Activated CD4-positive, CD25-positive, alpha-beta regulatory T cell treated with anti-CD3 and anti-CD28 coated beads, Interleukin-2, amount 50 U/mL, for 72 hours (primary cell): ENCODE measurements at places on chromosomes 6 and 20.
A peak's percentile ranks its signal among the peaks of the same experiment; 100 is the strongest.

- DNase-seq = no peak
These were observed 129.3 kb downstream of the PFDN4 start for GRCh38 chr20:54337144-54337543.

DNA sequence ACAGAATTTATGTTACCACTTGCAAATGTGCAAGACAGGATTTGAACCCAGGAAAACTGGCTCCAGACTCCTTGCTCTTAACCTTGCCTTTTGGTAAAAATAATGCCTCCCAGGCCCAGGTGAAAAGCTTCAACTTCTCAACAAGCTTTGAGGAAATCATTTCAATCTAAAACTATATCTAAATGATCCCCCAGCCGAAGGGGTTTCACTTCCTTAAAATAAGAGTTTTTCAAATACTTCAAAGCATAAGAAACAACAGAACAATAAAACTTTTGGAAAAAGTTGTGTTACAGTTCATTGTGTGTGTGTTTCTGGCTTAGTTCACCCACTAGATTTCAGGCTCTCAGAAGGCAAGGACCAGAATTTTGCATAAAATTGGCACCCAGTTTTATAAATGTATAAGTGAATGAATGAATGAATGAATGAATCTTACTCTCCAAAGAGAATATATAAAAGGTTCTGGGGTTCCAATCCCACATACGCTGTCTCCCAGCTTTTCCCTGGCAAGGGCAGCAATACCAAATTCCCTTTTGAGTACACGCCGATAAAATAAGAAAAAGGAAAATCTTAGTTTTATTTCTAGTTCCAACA lies 5.4 kb downstream of the OR2H2 start:
- no peak for DNase-seq

- DNase-seq = no peak
These were observed 68.9 kb downstream of the PERP start for GRCh38 chr6:138038142-138038870.

- no peak for DNase-seq
These were observed 45.5 kb downstream of the SGK1 start for GRCh38 chr6:134272374-134272773.

- DNase-seq = peak; percentile 48
These were observed 61.5 kb downstream of the TBXT start for GRCh38 chr6:166106076-166106686.

DNA sequence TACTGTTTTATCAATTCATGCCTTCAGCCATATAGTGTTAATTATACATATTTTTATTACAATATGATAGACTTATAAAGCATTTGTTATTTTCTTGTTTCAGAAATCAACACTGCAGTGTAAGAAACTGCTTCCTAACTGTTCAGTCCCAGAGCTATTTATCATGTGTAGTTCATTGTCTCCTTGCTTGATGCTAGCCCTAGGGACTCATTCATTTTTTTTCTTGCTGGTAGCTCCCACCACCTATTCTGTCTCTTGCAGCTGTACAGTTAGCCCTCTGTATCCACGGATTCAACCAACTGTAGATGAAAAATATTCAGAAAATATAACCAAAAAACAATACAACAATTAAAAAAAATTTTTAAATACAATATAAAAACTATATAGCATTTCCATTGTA lies 121.3 kb downstream of the STXBP5 start:
- DNase-seq = no peak

GRCh38 chr20:58994390-58995159 lies 12.5 kb downstream of the CTSZ start:
- no peak for DNase-seq

DNA sequence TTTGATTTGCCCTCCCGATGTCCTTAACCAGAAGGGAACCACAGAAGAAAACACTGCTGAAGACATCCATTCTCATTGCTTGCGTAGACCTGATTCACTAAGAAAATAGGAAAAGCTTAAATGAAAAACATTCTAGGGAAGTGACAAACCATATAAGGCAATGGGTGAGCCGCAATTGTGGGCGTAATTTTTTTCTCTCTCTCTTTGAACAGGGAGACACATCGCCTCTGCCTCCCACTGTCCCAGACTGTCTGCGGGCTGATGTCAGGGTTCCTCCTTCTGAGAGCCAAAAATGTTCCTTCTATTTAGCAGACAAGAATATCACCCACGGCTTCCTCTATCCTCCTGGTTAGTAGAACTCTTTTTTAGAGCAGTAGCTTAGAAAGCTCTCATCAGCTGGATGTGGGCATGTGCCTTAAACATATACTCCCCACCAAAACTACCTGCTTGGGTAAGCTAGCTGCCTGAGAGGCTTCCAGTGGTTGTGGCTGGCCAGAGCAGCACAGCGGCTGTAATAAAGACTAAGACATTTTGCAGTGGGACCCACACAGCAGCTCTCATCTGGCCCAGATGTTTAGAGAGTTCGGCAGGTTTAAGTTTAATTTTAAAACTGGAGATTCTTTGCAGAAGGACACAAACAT lies 22.7 kb upstream of the CTAGE9 start:
- DNase-seq = no peak

DNA sequence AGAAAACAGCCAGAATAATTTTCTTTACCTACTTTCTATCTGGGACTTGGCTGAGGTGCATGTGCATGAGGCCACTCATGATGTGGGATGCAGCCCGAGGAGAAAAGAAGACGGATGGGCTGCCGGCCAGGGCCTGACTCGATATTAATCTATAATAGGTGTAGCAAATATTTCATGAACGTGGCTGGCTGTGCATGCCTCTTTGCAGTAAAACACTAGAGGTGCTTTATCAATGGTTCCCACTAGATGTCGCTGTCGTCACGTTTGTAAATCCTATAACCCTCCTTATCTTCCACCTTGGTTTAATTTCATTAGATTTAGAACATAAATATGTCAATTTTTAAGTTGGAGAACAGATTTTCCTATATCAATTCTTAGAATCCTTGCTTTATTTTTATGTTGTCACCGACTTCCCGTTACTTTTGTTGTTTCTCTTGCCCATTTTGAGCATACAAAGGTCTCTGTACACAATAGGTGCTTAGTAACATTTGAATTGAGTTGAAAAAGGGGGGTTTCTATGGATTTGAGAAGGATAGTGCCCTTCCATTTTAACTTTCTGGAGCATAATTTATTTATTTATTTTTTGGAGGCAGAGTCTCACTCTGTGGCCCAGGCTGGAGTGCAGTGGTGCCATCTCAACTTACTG lies 19.6 kb upstream of the FERMT1 start:
- no peak for DNase-seq

- DNase-seq = no peak
These were observed 534.5 kb downstream of the MAFB start for GRCh38 chr20:40154514-40154913.

DNA sequence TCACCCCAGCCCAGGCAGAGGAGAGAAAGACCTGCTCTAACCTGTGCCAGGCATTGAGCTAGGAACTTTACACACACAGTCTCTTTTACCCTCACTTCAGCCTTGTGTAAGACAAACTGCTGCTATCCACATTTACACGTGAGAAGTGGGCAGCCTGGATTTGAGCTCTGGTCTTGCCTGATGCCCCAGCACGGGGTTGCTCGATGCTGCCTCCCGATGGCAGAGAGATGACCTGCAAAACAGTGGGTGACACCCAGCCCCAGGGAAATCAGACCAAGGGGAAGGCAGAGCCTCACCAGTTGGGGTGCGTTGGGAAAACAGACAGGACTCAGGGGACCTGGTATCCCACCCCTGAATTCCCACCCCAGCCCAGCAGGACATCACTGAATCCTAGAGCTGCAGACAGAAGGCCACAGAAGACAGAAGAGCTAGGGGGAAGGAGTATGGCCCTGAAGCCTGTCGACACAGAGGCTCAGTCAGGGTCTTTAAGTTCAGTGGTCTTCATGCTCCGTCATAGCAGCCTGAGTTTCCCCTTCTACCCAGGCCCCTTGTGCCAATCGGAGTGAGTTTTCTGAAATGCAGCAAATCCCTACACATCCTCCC lies 990 bp downstream of the BPI start:
- no peak for DNase-seq

GRCh38 chr6:130679684-130680083 lies 147.5 kb upstream of the SMLR1 start:
- DNase-seq = no peak

GRCh38 chr20:63360850-63361518 lies at the start of gene CHRNA4:
CHRNA4 (minus strand) TSS chr20:63361349; CDS start chr20:63361165, 184 bp downstream.
- no peak for DNase-seq

DNA sequence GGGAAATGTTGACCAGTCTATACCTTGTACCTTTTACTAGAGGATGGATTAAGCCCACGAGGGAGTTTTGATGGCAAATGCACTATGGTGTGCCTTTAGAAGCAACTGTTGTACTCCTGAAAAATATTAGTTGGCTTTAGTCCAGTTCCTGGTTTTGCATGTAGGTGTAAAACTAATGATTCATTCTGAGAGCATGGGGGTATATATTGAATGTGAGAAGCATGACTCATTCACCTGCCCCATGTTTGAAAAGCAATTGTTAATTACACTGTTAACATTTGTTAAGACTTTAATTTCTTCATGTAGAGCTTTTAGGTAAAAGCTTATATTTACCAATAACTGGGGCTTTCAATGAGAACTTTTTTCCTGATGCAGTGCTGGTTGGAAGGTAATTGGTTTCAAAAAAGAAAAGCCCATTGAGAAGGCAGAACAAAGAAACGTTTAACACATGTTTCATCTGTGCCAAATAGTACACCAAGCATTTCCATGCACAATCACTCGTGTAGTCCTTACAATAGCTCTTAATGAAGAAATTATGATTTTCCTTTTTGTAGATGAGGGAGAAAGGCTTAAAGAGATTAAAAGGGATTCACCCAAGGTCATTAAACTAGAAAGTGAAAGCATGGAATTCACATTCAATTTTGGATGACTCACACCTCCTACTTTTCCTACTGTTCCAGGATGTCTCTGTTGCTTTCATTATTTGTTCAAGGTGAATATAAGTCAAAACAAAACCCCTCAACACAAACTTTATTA lies 134.1 kb downstream of the CCDC170 start:
- no peak for DNase-seq

GRCh38 chr6:42045538-42046460 lies 4.5 kb upstream of the TAF8 start:
- no peak for DNase-seq

DNA sequence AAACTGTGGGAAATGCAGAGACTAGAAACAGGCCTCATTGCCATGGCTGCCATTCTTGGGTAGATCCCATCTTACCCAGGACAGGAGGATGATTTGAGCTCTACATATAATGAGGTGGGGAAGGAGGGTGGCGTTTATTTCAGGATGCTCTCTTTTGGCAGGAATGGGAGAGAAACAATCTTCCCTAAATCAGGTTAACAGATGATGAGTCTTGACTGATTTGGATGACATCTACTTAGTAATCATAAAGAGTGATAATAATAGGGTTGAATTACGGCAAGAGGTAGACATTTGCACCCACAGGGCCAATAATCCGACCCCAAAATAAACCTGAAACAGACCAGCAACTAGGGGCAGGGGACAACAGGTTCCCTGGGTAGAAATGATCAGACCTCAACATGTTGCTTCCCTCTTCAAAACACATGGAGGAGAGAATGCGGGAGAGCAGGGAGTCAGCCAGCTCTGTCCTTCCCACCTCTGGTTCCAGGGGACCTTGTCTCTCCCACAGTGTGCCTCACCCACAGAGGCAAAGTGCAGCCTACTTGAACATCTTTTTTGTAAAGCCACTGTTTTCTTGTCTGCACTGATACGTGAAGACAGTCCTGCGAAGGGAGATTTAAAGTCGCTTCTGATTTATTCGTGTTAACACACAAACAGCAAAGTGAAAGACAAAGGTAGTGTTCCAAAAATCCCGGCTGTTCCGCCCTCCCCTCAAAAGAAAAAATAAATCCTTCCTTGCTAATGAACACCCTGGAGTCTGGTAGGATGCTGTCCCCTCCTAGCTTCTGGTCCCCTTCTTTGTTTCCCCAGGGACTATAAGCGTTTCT lies 3.9 kb downstream of the FOXQ1 start:
- no peak for DNase-seq

- no peak for DNase-seq
These were observed 233.3 kb upstream of the RUNX2 start for GRCh38 chr6:45094831-45095230.

DNA sequence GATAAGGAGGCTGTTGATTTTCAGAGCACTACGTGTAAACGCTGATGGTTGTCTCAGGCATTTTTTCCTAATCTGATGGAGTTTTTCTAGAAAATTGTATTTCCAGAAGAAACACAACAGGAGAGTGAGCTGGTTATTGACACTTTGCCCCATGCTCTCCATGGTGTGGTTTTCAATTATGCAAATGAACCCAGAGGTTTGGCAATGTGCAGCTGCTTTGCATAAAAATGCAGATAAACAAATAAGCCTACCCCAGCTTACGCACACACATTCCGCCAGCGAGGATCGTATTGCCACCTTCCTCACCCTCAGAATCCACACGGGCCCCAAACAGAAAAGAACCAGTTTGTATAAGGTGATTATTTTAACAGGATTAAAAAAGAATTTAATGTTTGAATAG lies 45.1 kb upstream of the FRMD1 start:
- no peak for DNase-seq
